Stimulated activated effector memory CD8-positive, alpha-beta T cell treated with anti-CD3 and anti-CD28 coated beads, Interleukin-12 subunit alpha, Interleukin-12 subunit beta, amount 100 ng/mL, for 72 hours (primary cell): ENCODE measurements at places on chromosomes 7 and 10.

DNA sequence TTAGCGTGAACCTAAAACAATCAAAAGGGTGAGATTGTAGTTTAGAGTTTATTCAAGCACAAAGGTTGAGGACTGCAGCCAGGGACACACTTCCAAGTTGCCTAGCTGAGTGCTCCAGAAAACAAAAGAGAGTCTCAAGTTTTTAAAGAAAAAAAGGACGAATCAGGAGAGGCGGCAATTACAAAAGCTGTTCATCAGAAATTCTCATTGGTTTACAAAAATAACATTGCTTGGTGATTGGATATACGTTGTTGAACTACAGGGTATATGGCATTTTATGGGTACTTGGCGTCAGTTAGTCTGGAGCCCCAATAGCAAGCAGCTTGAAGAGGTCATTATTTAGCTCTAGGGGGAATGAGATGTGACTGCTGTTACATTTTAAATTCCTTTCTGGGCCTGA, 11.5 kb downstream of the ZNF438 start:
- no peak for DNase-seq

GRCh38 chr10:5283305-5284158, 81.2 kb upstream of the UCN3 start:
- DNase-seq = no peak

- DNase-seq = peak; percentile 54
These were observed 1.5 kb downstream of the RET start for GRCh38 chr10:43078175-43078985.

GRCh38 chr10:72083790-72084459, 4.4 kb downstream of the SPOCK2 start:
- DNase-seq = peak; percentile 49

DNA sequence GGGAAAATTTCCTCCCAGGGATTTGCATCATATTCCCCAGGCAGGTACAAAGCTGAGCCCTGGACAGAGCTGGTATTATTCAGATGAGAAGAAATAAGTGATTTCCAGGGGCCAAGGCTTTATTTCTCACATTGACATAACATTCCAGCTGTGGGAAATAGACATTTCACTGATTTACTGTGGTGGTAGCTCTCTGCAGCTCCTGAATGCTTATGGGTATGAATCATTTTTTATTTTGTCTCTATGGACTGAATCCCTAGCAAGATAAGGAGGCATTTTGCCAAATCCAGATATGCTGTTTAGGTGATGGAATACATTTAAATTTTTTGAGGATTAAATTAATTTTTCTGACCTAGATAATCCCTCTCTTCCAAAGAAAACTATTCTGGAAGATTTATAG, 97.9 kb downstream of the MTPN start:
- no peak for DNase-seq

DNA sequence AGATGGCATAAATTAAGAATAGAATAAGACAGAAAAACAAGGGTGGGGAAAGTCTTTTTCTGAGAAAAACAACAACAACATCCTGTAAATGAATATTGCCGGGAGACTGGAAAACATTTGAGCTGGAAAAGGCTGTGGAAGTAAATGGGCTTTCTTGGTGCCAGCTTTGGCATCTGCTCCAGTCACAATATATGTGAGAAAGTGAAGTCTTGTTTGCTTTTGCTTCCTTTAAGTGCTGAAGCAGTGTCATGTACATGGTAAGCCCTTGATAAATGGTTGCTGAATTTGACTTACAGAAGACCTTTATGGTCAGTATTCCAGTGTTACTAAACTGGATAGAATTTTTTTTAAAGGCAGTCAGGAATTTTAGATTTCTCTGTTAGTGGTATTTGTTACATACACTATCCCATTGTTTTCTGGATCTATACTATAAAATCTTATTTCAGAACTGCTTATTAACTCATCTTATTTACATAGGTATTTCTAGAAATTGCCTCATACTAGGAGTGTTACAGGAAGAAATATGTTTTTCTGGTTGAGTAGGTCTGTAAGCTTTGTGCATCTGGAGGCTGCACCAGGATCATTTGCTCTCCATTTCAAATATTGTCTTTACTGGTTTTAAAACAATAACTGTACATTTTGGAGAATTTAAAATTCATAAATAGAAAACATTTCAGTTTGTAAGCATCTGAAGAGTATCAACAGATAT, 201.7 kb upstream of the FOXP2 start:
- DNase-seq = no peak

DNA sequence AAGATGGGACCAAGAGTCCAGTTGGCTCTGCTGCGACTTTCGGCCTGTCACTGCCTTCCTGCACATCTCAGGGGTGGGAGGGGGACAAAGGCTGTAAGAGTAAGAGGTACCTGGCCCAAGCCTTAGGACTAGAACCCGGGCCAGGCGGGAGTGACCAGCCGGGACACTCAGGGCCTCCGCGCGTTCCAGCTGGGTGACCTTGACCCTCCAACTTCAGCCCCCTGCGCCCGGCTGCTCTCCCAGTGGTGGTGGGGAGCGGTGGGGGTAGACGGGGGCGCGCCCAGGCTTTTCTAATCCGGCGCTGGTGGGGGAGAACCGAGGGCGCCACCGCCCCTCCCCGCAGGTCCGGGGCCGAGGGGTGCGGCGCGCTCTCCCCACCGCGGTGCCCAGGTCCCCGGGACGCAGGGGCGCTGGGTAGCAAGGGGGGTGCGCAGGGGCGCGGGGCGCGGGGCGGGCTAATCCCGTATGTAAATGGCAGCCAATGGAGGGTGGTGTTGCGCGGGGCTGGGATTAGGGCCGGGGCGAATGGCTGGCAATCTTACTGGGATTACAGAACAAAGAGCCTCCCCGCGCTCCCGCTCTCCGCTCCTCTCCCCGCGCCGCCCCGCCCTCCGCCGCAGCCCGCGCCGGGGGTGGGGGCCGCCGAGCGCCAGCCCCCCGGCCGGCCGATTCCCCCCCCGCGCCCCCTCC, at the start of gene GTF2IRD1:
Gene GTF2IRD1 (plus strand): TSS at position 585 of the 690 bp plus-strand sequence. CDS start 54,175 bp downstream, outside the sequence.
- no peak for DNase-seq

DNA sequence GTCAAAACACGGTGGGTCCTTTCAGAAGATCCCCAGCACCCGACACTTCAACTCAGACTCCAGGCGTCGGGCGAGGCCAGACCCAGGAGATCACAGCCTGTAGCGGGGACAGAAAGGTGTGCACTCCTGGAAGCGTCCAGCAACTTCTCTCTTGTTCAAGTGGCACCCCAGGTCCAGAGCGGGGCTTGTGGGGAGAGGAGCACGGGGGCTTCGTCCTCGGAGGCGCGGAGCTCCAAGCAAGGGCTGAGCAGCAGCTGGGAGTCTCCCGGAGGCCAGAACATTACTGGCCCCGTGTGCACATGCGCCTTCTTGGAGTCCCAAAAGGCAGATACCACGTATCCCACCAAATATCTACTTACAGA, 54.9 kb downstream of the ZRANB1 start:
- DNase-seq = no peak

DNA sequence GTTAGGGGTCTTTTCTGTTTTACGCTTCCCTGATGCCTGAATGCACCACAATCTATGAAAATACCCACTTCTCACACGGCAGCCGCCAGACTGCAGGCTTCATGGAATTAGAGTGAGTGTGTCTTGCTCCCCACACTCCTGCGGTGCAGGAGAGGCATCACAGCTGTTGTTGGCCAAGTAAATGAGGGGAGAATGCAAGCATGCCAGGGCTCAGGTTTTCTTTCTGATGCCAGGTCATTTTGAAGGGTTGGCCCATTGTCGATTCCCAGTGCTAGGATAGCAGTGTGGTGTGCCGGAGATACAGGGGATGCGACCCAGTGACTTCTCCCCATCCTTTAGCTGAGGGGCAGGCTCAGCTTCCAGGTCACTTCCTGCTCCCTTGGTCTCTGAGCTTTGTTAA, 16.3 kb downstream of the CXCL12 start:
- no peak for DNase-seq

DNA sequence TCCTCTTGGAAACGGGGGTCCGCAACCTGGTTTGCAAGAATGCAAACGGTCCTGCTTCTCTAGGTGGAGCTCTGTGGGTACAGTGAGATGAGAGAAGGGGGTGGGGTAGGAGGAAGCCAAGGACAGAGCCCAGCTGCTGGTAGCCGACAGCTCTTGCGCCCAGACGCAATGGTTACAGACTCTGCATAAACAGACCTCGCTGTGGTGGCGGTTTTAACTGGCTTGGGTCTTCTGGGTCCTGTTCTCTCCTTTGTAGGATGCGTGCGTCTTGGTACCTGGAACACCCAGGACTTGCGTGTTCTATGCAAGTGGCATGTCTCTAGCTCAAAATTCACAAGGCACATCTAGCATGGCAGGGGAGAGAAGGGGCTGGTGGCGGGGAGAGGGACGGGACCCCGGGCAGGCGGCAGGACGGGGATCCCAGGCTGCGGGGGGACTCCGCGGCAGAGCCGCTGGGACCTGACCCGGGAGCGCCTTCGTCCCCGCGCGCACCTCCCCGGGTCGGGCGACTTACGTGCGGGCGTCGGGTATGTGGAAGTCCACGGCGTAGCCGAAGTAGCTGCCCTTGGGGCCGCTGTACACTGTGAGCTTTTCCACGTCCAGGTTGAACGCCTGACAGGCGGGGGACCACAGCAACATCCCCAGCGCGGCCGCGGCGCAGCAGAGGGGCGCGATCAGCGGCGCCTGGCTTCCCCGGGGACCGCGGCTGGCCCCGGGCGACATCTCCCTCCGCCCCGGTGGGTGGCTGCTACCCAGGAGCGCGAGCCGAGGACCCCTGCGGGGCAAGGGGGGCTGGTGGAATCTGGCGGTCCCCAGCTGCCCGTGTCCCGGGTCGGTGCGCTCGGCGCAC, 448 bp downstream of the ITGA8 start:
- no peak for DNase-seq
